Jurkat, Clone E6-1 (cell line): ENCODE measurements at places on chromosomes 2 and 18.

DNA sequence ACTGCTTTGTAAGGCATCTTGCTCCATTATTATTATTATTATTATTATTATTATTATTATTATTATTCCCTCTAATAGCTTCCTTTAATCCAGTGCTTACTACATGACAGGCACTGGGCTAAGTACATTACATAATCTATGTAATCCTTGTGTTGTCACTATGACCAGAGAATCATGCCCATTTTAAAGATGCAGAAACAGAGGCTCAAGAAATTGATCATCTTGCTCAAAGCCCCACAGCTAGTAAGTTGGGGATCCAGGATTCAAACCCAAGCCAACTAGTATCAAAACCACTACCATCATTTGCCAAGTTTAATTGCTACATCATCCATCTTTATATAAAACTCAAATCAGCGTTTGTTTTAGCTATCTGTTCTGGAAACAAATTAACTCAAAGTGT lies 594 bp upstream of the NGEF start:
- no peak for DNase-seq

GRCh38 chr18:24187689-24188088 lies 48.8 kb downstream of the CABYR start:
- DNase-seq = no peak

DNA sequence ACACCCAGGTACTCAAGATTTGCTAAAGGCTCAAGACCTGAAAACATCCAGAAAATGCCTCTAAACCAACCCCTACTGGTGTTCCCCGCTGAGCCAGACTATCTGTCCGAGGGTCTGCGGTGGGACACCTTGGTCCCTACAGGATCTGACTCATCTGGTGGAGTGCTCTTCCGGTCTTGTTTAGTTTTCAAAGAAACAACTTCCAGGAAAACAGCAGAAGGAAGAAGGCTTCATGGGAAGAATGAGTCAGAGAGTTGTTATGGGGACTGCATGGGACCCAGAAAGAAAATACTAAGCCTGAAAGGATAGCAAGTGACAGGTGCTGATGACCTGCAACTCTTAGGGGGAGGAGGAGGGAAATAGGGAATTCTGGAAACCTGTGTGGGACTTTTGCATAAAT lies 41.3 kb downstream of the ZFP36L2 start:
- no peak for DNase-seq

DNA sequence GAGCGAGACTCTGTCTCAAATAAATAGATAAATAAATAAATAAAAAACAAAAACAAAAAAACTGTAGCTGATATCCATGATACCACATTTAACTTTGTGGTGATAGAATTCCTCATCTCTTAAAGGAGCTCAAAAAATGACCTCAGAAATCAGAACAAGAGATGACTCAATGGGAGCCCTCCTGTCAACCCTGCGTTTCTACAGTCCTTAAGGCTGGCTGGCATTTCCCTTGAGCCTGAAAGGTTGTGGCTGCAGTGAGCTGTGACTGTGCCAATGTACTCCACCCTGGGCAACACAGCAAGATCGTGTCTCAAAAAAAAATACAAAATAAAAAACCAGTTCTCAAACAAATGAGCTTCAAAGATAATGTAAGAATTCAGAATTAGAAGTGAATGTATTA lies 40.4 kb downstream of the CHST9 start:
- DNase-seq = no peak

DNA sequence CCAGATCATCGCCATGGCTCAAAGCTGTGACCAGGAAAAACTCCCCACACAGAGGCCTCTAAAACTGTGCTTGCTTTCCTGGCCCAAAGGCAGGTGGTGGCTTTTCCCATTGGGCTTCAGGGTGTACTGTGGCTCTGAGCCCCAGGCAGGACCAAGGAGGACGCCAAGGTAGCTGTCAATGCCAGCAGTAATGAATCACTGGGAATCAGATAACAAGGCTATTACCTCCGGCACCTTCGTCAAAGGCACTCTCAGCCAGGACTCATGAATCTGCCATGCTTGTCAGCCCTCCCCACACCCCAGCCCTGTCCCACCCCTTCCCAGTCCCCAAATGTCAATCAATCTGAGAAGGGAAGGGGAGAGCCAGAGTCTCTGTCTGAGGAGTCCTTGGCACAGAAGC lies 27.9 kb upstream of the EN1 start:
- DNase-seq = no peak
